Metanephros (tissue), 2 donors: ENCODE measurements at places on chromosomes 6 and 20. TPM values are rescaled to one million over a fixed set of nuclear protein-coding genes. Genes with fewer than 3 reads are reported as not detected.

The PRRT1 gene
- total RNA-seq = 1.9 TPM

The SLC17A2 gene
- total RNA-seq = 0.58 TPM

The METTL24 gene
- 24.2 TPM for total RNA-seq

The SRC gene
- total RNA-seq = 53.3 TPM

The TRIM39 gene
- total RNA-seq = 10.0 TPM

The CDSN gene
- not detected for total RNA-seq

The PSORS1C1 gene
- total RNA-seq = 0.06 TPM

The BANF2 gene
- total RNA-seq = not detected

The DUSP22 gene
- total RNA-seq = 21.5 TPM

The FILIP1 gene
- total RNA-seq = 7.6 TPM

The HEY2 gene
- 3.9 TPM for total RNA-seq

The KIFC1 gene
- 17.9 TPM for total RNA-seq

The C20orf202 gene
- total RNA-seq = 0.47 TPM

The MATN4 gene
- 0.99 TPM for total RNA-seq

The TMX4 gene
- total RNA-seq = 56.8 TPM

The TREML1 gene
- total RNA-seq = 2.2 TPM

The ADAT2 gene
- total RNA-seq = 5.9 TPM

The PDE10A gene
- total RNA-seq = 38.2 TPM

The FOXQ1 gene
- 7.4 TPM for total RNA-seq
